ENCODE measurements at places on chromosomes 2 and 18. TPM values are rescaled to one million over a fixed set of nuclear protein-coding genes. Genes with fewer than 3 reads are reported as not detected.

DNA sequence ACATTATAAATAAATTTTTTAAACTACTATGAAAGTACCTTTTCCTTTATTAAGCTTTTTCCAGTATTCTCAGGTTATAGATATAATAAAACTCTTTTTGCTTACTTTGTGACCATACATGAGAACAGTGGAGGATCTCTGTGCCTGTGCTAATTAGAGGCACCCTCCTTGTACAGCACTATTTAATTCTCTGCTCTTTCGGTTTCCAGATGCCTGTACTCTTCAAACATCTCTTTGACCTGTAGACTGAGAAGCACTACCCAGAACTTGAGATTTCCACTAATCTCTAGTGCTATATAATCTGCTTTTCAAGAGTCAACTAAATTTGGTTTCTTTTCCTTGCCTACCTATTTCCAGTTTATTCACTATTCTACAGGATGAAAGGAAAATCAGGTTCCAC is 131.1 kb downstream of the GULP1 start:
- H3K27ac ChIP-seq = no peak overlapping the region
- no peaks in the 10 kb centered on the region for H3K27me3 ChIP-seq

GRCh38 chr18:2354292-2354691 is 217.0 kb downstream of the METTL4 start:
- no peak for ATAC-seq
- no peaks in the 10 kb centered on the region for H3K27me3 ChIP-seq
- H3K4me3 ChIP-seq = no peak overlapping the region
- no peaks in the 10 kb centered on the region for H3K4me1 ChIP-seq
- no peak overlapping the region for H3K27ac ChIP-seq

The C1QL2 gene
- not detected for total RNA-seq

DNA sequence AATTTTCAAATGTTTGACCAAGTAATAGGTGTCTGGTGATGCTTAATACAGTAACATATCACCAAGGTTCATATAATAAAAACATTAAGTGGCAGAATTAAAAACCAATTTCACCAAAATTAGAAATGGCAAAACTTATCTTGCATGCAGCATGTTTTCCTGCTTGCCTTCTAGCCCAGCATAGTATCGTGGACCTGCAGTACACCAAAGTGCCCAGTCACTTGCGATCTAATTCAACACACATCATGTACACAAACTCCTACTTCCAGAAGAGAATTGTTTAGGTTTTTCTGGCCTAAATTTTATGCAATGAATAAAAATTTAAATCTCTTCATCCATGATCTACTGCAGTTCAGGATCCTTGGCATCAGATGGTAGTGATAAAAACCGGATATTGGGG is 28.9 kb downstream of the LPIN2 start:
- H3K4me3 ChIP-seq = no peak overlapping the region
- H3K27me3 ChIP-seq = no peaks in the 10 kb centered on the region
- no peaks in the 10 kb centered on the region for H3K36me3 ChIP-seq
- no peak for ATAC-seq

- H3K4me3 ChIP-seq = no peak overlapping the region
- ATAC-seq = no peak
- H3K27ac ChIP-seq = no peak overlapping the region
Observed at GRCh38 chr18:48376406-48376805, 32.8 kb downstream of the ZBTB7C start.

The EPB41L3 gene
- 66.6 TPM for total RNA-seq

DNA sequence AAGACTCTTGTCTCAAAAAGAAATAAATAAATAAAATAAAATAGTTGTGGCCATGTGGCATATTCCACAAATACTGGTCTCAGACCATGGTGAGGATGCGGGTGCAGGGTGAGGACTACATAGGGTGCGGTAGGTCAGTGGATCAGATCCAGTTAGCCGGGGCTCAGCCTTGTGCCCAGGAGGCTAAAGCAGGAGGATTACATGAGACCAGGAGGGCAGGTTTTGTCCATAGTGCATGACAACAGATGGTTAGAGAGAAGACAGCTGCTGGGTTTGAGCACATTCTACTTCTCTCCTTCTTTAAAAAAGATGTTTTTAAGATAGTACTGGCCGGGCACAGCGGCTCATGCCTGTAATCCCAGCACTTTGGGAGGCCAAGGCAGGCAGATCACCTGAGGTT is 12.8 kb upstream of the PSD4 start:
- H3K27me3 ChIP-seq = peaks cover 26% of the 10 kb centered on the region
- no peaks in the 10 kb centered on the region for H3K36me3 ChIP-seq
- H3K27ac ChIP-seq = no peak overlapping the region
- no peaks in the 10 kb centered on the region for H3K4me1 ChIP-seq
- ATAC-seq = no peak
- H3K4me3 ChIP-seq = no peak overlapping the region

GRCh38 chr2:55422876-55423665 is 3.4 kb upstream of the CCDC88A start:
- no peak overlapping the region for H3K27ac ChIP-seq
- H3K4me1 ChIP-seq = no peaks in the 10 kb centered on the region
- no peaks in the 10 kb centered on the region for H3K36me3 ChIP-seq
- H3K27me3 ChIP-seq = no peaks in the 10 kb centered on the region
- no peak for ATAC-seq

The FBXO41 gene
- 4.2 TPM for total RNA-seq

- H3K27ac ChIP-seq = no peak overlapping the region
- no peaks in the 10 kb centered on the region for H3K4me1 ChIP-seq
- H3K27me3 ChIP-seq = no peaks in the 10 kb centered on the region
- no peak for ATAC-seq
Observed at GRCh38 chr2:127479866-127480743, 46.2 kb downstream of the IWS1 start.

The UGT1A8 gene
- not detected for total RNA-seq

DNA sequence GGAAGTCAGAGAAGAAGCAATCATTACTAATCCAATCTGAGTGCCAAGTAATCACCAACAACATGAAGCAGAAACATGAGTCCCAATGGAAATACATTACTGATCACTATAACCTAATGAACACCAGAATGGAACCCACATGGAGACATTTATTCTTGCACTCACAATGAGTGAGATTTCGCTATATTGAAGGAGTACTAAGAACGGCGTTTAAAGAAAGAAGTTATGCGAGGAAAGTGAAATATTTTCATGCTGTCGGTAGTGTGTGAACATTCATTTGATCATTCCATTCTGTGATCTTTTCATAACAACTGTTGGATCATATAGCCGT is 181.1 kb downstream of the IRS1 start:
- no peak overlapping the region for H3K27ac ChIP-seq
- H3K27me3 ChIP-seq = no peaks in the 10 kb centered on the region
- ATAC-seq = no peak

GRCh38 chr18:13530879-13531387 is 195.4 kb downstream of the FAM210A start:
- H3K4me3 ChIP-seq = no peak overlapping the region
- H3K27ac ChIP-seq = peak overlapping the region; percentile 59
- H3K27me3 ChIP-seq = no peaks in the 10 kb centered on the region
- peaks cover 4% of the 10 kb centered on the region for H3K36me3 ChIP-seq
- peak; percentile 81 for ATAC-seq

GRCh38 chr18:71994273-71994672 is 549.9 kb downstream of the CBLN2 start:
- H3K27ac ChIP-seq = no peak overlapping the region
- no peaks in the 10 kb centered on the region for H3K27me3 ChIP-seq
- ATAC-seq = no peak
- no peaks in the 10 kb centered on the region for H3K4me1 ChIP-seq
- H3K36me3 ChIP-seq = no peaks in the 10 kb centered on the region

- no peak overlapping the region for H3K27ac ChIP-seq
- peaks cover 50% of the 10 kb centered on the region for H3K4me1 ChIP-seq
- ATAC-seq = no peak
- H3K4me3 ChIP-seq = no peak overlapping the region
Observed at GRCh38 chr2:176085861-176086771, 2.4 kb upstream of the EVX2 start.

DNA sequence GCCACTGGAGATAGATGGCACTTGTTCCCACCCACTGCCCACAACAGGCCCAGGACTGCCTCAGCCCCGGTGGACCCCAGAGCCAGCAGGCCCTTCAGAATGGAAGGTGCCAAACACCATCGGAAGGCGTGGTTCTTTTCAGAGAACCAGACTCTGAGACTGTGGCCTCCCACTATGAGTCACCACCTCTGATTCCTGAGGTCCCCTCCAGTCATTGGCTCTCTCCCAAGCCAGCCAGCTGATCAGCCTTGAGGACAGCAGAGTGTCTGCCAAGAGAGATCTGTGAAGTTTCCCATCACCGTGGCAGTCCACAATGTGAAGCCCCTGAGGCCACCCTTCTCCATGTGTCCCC is 10.4 kb upstream of the MAP3K2 start:
- H3K36me3 ChIP-seq = no peaks in the 10 kb centered on the region
- H3K27me3 ChIP-seq = no peaks in the 10 kb centered on the region
- ATAC-seq = peak; percentile 79
- H3K4me1 ChIP-seq = peaks cover 21% of the 10 kb centered on the region
- no peak overlapping the region for H3K4me3 ChIP-seq

DNA sequence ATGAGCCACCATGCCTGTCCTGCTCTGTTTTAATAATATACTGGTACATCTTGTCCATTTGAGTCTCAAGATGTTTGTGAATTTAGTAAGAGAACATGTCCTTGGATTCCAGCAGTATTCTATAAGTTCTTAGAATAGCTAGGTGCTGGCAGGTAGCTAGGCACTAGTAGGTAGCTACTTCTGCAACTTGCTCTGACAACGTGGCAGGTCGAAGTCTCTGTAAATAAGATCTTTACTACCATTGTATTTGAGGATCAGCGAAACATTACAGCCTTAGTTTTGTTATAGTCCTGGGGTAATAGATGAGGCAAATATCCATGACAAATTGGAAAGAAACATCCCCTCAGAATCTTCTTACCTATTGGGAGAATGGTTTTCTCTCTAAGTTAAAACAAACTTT is 14.2 kb upstream of the PRELID3A start:
- no peak overlapping the region for H3K27ac ChIP-seq
- no peaks in the 10 kb centered on the region for H3K4me1 ChIP-seq
- ATAC-seq = no peak
- no peaks in the 10 kb centered on the region for H3K36me3 ChIP-seq
- no peaks in the 10 kb centered on the region for H3K27me3 ChIP-seq

The GKN2 gene
- not detected for total RNA-seq

DNA sequence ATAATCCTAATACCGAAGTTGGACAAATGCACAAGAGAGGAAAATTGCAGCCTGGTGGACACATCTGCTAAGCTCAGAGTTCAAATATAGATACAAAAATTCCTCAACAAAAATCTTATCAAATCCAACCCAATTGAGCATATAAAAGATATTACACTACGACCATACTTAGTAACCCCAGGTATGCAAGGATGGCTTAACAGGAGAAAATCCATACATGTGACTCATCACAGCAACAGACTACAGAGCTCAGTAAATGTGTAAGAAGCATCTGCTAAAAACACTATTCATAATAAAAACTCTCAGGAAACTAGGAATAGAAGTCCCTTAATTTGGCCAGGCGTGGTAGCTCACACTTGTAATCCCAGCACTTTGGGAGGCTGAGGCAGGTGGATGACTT is 28.3 kb downstream of the HS6ST1 start:
- peaks cover 53% of the 10 kb centered on the region for H3K4me1 ChIP-seq
- no peak overlapping the region for H3K4me3 ChIP-seq
- ATAC-seq = no peak
- no peaks in the 10 kb centered on the region for H3K36me3 ChIP-seq
- H3K27ac ChIP-seq = no peak overlapping the region

DNA sequence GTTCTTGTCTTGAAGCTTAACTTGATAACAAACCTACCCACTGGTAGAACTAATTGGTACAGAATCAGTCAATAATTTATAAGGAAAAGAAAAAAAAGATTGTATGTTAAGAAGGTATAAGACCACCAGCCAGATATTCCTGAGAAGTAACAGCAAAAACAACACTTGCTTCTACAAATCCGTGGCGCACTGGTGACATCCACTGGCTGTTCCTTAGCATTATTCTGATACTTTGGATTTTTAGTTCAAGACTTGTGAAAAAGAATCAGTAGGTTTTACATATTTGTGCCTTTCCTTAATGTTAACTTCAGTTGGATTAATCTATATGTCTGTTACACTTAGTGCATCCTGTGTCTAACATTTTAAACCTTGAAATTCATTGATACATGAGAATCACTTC is 141.8 kb downstream of the GRB14 start:
- no peak overlapping the region for H3K27ac ChIP-seq
- H3K4me1 ChIP-seq = no peaks in the 10 kb centered on the region
- H3K4me3 ChIP-seq = no peak overlapping the region
- no peaks in the 10 kb centered on the region for H3K36me3 ChIP-seq

The SPATA3 gene
- not detected for total RNA-seq

- no peak overlapping the region for H3K27ac ChIP-seq
- no peak overlapping the region for H3K4me3 ChIP-seq
- no peak for ATAC-seq
- H3K36me3 ChIP-seq = no peaks in the 10 kb centered on the region
- H3K27me3 ChIP-seq = no peaks in the 10 kb centered on the region
- no peaks in the 10 kb centered on the region for H3K4me1 ChIP-seq
Observed at GRCh38 chr2:12442476-12442847, 274.3 kb upstream of the TRIB2 start.

The KLHL14 gene
- 1.2 TPM for total RNA-seq

The LYPD6 gene
- total RNA-seq = 3.9 TPM

The ABHD3 gene
- total RNA-seq = 9.2 TPM

DNA sequence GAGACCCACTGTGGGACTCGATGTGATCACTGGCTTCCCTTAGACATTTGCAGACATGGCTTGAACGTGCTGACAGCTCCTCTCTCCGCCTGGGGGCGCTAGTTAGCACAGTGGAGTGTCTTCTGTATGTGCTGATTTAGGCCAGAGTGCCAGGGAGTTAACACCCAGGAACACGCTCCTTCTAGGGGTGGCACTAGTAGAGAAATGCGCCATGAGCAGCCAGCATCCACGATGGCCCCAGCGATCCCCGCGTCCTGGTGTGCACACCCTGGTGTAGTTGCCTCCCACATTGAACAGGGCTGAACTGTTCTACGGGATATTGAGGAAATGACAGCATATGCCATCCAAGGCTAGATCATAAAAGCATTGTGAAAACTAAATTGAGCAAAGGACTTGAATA is 11.4 kb upstream of the NMUR1 start:
- no peaks in the 10 kb centered on the region for H3K27me3 ChIP-seq
- peak; percentile 34 for ATAC-seq
- no peaks in the 10 kb centered on the region for H3K36me3 ChIP-seq
